NCI-H2227 treated with DMSO at 0.1 percent for 48 hours (cell line): ENCODE measurements at places on chromosomes 5 and 9.

GRCh38 chr9:136516191-136516654 is 29.6 kb downstream of the NOTCH1 start:
- DNase-seq = no peak

DNA sequence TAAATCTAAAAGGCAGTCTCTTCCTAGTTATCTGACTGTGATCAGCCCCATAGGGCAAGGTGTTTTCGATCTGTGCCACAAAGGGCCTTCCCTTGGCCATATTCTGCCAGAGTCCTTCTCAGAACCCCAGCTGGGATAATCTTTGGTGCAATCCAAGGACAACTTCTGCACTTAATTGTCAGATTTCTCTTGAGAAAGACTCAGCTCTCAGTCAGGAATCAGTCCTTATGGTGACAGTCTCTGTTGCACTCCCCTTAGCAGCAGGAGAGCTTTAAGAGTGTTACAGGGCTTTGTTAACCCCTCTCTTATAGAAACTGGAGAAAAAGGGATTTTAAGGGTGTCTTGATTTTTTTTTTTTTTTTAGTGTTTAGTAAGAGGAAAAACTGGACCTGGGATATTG is 15.4 kb upstream of the RFX3 start:
- no peak for DNase-seq

- no peak for DNase-seq
These were observed 49.2 kb upstream of the SMIM32 start for GRCh38 chr5:136242136-136242535.

DNA sequence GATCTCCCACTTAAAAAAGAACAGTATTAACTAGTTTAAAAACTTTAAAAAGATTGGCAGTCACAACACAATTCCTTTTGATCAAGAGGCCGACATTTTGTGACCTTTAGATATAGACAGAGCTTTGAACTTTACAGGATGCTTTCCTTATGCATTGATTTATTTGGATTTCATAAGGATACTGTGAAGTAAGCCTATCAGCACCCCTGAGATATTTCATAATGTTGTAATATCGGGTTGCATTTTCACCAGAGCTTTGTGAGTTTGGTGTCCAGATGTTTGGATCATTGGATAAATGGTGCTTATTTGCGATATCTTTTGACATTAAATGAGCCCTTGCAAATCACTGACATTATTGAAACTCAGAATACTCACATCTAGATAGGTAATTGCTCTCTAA is 7.7 kb downstream of the PALM2AKAP2 start:
- no peak for DNase-seq

GRCh38 chr5:132867046-132867451 is 607 bp downstream of the UQCRQ start:
- no peak for DNase-seq

GRCh38 chr9:87957839-87958238 is 16.5 kb downstream of the CDK20 start:
- DNase-seq = no peak

- DNase-seq = no peak
These were observed 286.6 kb upstream of the IZUMO3 start for GRCh38 chr9:24832307-24832706.

DNA sequence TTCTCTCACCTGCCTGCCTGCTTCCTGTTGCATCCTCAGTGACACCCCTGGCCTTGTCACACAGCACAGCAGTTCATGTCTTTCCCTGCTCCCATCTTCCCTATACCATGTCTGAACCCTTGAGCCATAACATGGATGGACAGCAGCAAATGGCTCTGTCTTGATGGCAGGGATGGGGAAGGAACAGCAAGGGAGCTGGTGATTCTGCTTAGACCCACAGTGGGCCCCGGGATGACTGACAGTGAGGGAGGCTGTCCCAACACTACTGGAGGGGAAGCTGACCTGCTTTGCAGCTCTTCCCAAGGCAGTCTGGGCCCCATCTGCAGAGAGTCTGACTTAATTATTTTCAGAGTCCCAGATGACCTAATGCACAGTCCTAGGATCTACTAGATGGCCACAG is 48.2 kb downstream of the MARCHF3 start:
- DNase-seq = no peak

GRCh38 chr5:34439601-34440000 is 216.5 kb upstream of the RAI14 start:
- no peak for DNase-seq

- DNase-seq = no peak
These were observed 609.9 kb upstream of the ACO1 start for GRCh38 chr9:31774571-31774970.

DNA sequence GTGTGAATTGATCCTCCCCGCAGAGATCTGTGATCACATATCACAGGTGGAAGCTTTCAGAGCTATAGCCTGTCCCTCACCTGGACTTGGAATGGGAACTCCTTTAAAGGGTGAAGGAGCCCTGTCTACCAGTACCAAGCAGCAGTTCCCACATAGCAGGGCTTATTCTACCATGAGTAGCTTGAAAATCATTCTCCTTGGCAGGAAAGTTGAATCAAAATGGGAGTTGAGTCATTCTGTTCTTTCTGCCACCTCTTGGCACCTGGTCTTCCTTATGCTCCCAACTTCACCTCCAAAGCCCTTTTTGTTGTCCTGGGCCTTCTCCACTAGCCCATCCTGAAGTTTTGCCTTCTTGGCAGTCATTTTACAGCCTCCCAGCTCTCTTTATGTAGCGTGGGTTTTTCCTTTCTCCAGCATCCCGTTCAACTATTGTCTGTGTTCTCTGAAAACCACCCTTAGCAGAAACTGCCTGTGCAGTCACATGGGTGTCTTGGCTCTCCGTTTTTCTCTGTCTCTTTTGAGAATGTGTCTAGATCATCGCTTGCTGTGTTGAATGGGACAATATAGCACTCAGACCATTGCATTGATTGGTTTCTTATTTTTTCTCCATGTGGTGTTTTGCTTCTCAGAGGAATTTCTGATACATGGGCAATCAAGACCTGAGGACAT is 222.2 kb downstream of the AOPEP start:
- DNase-seq = no peak

DNA sequence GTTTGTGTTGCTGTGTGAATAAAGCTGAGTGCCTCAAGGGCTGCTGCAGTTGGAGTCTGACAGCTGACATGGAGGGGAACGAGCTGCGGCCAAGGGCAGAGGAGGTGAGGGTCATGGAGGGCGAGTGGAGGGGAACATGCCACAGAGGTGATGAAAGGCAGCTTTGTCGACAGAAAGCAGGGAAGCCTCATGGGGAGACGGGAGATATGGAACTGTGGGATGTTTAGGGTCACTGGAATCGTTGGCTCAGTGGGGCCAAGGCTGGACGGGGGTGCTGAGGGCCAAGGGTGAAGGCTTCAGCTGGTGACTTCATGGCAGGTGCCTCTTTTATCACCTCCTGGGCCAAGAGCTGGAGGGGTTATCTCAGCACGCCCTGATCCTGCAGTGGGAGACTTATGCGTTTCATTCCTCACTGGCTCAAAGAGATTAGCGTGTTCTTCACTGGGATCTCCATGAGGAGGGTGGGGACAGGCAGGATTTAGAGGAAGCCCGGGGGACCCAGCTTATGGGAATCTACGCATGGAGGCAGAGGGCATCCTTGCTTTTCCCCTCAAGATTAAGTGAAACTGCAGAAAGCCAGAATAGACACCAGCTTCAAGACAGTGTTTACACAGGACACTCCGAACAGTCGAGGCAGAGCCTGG is 42.2 kb downstream of the FAM240B start:
- DNase-seq = no peak

GRCh38 chr9:102054811-102055210 is 316.4 kb upstream of the GRIN3A start:
- no peak for DNase-seq

- no peak for DNase-seq
These were observed 51.2 kb upstream of the ARRDC3 start for GRCh38 chr5:91434348-91434747.

DNA sequence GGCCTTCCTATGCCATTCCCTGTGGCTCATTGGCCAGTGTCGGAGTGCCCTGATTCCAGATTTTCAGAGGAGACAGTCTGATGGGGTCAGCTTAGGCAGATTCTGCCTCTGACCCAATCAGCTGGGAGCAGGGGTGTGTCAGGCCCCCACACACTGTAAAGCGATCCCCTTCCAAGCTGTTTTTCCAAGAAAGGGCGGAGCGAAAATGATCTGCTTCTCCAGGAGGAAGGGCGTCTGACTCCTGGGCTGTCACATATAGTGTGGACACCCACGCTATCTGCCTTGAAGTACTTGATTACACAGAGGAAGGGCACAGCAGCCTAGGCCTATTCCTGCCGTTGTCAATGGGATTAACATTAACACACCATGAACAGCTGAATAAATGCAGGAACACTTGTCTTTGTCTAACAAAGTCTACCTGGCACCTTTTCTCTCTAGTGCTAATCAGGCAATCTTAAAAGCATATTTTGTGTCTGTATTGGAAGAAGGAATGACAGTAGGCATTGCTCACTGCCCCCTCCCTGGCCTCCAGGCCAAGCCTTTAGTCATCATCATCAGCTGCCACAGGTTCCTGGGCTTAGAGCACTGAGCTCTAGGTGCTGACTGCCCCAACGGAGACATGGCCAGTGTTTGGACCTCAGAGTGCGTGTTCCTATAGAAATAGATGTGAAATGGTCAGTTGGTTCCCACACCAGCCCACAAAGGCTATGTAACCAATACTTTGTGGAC is 218.7 kb downstream of the MELK start:
- no peak for DNase-seq

- no peak for DNase-seq
These were observed 172.3 kb downstream of the PAPPA start for GRCh38 chr9:116325924-116326323.

DNA sequence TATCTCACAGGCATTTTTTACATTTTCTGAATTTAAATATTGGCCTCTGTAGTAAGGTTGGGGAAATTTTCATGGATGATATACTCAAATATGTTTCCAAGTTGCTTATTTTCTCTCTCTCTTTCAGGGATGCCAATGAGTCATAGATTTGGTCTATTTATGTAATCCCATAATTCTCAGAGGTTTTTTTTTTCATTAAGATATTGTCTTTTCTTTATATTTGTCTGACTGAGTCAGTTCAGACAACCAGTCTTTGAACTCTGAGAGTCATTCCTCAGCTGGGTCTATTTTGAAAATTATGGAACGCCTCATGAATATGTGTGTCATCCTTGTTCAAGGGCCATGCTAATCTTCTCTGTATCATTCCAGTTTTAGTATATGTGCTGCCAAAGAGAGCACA is 223.2 kb downstream of the PCSK1 start:
- no peak for DNase-seq

GRCh38 chr5:120080781-120081180 is 383.3 kb upstream of the PRR16 start:
- no peak for DNase-seq
